ENCODE measurements at places on chromosomes 5 and 9.

DNA sequence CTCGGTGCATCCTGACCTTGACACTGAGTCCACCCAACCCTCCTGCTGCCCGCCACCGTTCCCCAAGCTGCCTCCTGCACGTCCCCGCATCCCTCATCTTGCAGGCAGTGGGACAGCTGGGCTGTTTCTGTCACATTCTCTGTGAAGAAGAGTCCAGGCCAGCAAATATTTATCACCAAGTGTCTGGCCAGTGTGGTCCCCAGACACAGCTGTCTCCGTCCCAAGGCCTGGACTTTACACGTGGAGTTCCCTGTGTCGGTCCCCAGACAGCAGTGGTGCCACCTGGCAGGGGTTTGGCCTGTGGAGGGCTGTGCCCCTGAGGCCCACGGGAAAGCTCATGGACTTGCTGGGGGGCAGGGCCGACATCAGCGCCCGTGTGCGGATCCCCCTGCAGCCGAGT, 9.2 kb upstream of the SLC12A7 start:
- DNase-seq: no peak

GRCh38 chr9:97969014-97969413, 14.1 kb upstream of the ANP32B start:
- no peak for DNase-seq

GRCh38 chr9:133128152-133128551, 7.1 kb upstream of the RALGDS start:
- DNase-seq: no peak

DNA sequence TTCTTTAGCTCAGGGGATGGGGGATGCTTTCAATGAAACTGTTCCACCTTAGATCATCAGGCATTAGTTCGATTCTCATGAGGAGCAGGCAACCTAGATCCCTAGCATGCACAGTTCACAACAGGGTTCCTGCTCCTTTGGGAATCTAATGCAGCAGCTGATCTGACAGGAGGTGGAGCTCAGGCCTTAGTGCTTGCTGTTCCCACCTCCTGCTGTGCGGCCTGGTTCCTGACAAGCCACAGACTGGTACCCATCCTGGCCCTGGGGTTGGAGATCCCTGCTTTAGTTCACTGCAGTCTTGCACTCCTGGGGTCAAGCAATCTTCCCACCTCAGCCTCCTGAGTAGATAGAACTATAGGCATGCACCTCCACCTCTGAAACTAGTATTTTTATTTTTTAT, 1369.8 kb upstream of the NUDT12 start:
- no peak for DNase-seq

- DNase-seq: no peak
Measured at GRCh38 chr9:136700304-136700703, 12.1 kb upstream of the DIPK1B start.

GRCh38 chr5:82019342-82020138, 47.7 kb downstream of the ATG10 start:
- no peak for DNase-seq

- no peak for DNase-seq
Measured at GRCh38 chr9:121660367-121660766, 8.9 kb downstream of the DAB2IP start.

- no peak for DNase-seq
Measured at GRCh38 chr9:109319017-109319625, 1.7 kb downstream of the EPB41L4B start.

DNA sequence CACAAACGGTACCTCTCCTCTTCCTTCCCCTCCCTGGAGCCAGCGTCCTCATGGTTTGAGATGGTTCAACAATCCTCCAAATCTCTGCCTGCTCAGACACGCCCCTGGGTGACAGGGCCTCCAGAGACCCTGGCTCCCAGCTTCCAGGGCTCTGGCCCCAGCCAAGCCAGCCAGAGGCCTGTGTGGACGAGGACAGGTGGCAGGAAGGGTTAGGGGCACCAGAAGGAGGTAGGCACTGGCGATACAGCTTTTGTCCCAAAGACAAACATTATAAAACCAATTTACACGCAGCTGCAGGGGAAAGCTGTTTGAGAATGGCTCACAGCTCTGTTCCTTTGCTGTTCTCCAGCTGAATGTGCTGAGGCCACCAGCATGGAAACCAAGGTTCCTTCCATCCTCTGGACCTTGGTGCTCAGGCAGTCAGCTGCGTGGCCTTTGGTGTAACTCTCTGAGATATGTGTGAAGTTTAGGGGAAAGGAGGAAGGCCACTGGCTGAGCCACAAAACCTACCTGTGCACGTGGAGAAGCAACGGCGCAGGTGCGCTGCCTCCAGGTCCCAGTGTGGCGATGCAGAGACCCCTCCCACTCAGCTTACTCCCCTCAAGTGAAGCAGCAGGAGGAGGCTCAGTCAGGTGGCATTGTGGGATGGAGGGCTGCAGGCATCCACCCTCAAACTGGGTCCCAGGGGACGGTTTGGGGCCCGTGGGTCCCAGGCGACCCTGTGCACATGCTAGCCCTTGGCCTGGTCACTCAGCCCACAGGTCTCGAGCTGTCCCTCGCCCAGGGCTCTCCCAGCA, 4.3 kb upstream of the QRFP start:
- DNase-seq: no peak

- no peak for DNase-seq
Measured at GRCh38 chr9:124481115-124481514, 26.1 kb downstream of the NR5A1 start.

GRCh38 chr5:68423154-68423811, 207.7 kb downstream of the PIK3R1 start:
- no peak for DNase-seq

DNA sequence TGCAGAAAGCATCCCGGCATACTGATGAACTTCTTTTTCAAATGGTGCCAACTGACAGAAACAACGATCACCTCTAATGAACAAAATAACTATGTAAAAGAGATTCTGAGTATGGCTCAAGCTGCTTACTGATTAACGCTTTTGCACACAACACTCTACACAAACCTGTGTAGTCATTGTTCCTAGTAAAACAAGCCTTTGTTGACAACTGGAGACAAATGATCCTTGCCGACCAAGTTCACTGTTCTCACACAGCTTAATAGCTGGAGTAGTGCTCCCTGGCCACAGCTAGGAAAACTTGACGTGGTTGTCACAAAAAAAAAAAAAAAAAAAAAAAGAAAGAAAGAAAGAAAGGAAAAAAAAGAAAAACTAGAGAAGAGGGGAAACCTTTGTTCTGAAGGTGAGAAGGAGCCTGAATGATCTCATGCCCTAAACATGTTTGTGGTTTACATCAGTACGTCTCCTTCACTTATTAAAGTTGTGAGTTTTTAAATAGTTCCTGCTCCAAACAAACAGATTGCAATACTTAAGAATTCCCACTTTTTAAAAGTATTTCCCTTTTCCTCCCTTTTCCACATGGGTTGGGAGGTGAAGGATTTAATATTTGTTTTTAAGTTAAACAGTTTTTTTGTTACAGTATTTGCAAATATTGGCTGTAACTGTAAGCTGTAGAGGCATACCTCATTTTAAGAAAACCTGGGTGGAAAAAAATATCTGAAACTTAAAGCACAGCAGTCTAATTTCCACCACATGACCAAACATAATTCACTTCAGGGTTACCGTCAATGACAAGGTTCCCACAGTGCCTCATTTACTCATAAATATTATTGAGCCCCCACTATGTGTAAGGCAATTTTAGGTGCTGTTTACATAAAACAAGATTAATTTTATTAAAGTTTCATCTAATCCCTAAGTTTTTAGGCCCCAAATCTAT, 63.7 kb downstream of the GLIS3 start:
- DNase-seq: no peak

DNA sequence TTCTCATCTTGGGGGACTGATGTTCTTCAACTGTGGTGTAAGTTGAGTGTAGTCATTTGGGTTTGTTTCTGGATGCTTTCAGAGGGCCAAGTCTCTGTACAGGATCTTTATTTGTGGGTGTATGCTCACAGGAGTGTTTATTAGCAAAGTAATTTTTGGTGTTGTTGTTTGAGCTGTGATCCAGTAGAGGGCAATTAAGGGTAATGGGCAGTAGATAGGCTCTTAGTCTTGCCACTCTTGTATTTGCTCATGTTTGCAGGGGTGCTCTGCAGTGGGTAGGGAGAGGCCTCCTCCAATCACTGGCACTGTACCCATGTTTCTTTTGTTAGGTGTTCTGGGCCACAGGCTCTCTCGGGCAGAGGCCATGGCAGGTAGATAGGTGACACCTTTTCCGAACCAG, 45.9 kb upstream of the ITGA2 start:
- no peak for DNase-seq

- no peak for DNase-seq
Measured at GRCh38 chr5:126443374-126443851, 20.2 kb downstream of the GRAMD2B start.

DNA sequence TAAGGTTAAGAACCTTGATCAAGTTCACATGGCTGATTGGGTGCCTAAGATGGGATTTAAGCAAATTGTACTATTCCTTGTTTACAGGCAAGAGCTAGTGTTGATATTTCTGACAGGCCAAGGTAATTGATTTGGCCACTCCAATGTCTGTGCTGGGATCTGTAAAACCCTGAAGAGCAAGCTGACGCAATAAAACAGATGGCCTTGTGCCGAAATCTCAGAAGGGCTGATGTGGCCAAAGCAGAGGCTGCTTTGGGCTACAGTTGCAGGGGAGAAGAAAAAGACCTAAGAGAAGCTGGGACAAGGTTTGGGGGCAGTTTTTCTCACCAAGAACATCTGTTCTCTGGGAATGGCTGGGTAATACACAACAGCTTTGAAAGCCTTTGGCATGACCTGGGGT, 463.2 kb upstream of the ZNF608 start:
- DNase-seq: no peak

DNA sequence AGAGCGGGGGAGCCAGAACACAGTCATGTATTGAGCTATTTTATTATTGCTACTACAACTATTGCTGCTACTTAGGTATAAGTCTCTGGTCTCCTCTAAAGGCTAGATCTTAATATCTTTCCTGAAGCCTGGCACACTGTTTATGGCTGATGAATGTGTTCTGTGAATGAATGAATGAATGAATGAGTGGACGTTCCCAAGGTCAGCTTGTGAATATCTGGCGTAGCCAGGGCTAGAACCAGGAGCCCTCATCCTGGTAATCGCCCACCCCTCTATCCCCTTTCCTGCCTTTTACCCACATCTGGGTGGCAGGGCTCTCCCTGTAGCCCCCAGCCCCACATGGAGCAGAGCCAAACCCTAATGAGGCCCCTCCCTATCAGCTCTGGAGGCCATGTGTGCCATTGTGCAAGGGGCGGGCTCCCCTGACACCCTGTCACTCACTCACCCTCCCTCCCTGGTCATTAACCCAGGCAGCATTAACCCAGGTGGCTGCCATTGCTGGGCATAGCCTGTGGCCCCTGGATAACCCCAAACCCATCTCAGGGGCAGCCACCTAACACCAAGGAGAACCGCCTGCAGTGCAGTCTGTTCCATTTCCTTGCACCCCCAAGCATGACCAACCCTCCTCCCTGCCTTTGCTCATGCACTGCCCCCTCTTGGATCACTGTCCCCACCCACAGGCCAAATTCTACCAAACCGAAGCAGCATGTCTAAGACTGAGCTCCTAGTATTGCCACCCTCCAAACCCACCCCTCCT, 2.0 kb upstream of the AKNA start:
- no peak for DNase-seq

DNA sequence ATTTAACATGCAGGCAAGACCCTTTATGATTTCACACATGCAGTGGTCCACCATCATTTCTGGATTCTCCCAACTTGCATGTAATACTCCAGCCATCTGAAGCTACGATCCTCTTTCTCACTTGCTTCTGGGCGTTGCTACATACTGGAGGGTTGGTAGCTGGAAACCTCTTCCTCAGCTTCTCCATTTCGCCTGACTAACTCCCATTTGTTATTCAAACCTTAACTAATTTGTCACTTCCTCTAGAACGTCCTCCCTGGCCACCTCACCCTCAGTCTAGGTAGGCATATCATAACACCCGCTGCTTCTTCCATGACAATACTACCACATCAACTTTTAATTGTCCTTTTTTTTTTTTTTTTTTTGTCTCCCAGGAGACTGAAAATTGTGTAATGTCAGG, 72.6 kb upstream of the EQTN start:
- DNase-seq: no peak

GRCh38 chr9:69319324-69320025, 5.5 kb upstream of the ENTREP1 start:
- no peak for DNase-seq

- no peak for DNase-seq
Measured at GRCh38 chr5:228886-229285, 10.8 kb downstream of the SDHA start.

DNA sequence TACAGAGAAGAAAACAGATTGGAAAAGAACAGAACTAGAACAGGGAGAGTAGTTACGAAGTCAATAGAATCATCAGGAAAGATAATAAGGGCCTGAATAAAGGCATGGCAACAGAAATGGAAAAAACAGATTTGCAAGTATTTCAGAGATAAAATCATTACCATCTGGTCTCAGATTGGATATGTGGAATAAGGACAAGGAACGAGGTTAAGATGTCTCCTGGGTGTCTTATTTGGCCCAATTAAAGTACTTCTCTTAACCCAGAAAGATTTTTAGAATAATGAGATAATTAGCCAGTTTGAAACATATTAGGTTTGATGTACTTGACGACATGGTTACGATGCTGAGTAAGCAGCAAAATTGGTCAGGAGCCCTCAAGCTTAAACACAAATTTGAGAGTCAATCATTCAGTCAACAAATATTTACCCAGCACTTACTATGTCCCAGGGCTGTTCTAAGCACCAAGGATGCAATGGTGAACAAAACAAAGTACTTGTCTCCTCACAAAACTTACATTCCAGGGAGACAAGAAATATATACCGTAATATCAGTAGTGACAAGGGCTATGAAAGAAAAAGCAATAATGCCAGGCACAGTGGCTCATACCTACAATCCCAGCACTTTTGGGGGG, 18.3 kb downstream of the RICTOR start:
- no peak for DNase-seq

- no peak for DNase-seq
Measured at GRCh38 chr5:114434396-114435219, 72.7 kb downstream of the KCNN2 start.

GRCh38 chr9:130487500-130487899, 42.7 kb downstream of the ASS1 start:
- no peak for DNase-seq

Measured in stimulated activated CD4-positive, alpha-beta T cell treated with anti-CD3 and anti-CD28 coated beads, Interleukin-2, amount 100 ng/mL, for 24 hours (primary cell).